Foreskin keratinocyte (primary cell): ENCODE measurements at places on chromosomes 1 and 21. TPM values are rescaled to one million over a fixed set of nuclear protein-coding genes. Genes with fewer than 3 reads are reported as not detected.

Gene TFF2
- not detected in 2 replicates for total RNA-seq

GRCh38 chr1:12106153-12106552, 43.0 kb downstream of the TNFRSF8 start:
- no peak for DNase-seq

DNA sequence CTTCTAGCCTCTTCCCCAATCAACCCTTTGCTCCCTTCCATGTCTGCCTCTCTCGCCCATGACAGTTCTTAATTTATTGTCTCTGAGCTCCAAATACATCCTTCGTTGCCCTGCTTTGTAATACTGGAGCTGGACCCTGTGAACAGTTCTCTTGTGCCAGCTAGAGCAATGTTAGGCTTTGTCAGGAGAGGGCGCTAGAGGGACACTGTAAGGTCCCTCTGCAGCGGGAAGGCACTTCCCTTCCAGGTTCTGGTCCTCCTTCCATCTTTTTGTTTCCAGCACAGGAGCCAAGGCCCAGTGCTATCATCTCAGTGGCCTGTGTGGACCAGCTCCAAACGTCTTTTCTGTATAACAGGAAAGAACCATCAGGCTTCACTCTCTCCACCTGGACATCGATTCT, 95.9 kb downstream of the PTPRU start:
- DNase-seq = no peak

GRCh38 chr1:157140063-157140588, 1.9 kb upstream of the ETV3 start:
- no peak for DNase-seq

DNA sequence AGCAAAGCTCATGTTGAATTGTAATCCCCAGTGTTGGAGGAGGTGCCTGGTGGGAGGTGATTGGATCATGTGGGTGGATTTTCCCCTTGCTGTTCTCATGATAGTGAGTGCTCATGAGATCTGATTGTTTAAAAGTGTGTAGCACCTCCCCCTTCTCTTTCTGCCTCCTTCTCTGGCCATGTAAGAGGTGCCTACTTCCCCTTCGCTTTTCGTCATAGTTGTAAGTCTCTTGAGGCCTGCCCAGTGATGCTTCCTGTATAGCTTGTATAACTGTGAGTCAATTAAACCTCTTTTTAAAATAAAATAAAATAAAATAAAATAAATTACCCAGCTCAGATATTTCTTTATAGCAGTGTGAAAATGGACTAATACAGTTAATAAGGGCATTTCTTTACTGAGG, 1025.7 kb downstream of the PLA2G4A start:
- no peak for DNase-seq
